Activated T-helper 2 cell treated with anti-CD3 and anti-CD28 coated beads, Interferon-gamma antibody, Interleukin-2, Interleukin-4, amounts not matched to agents 10 μg/mL and 5 μg/mL and 100 μg/mL, durations not matched to agents 14 hours and 24 hours and 36 hours (primary cell): ENCODE measurements at places on chromosomes 13 and 19. TPM values are rescaled to one million over a fixed set of nuclear protein-coding genes. Genes with fewer than 3 reads are reported as not detected.
A peak's percentile ranks its signal among the peaks of the same experiment; 100 is the strongest.

DNA sequence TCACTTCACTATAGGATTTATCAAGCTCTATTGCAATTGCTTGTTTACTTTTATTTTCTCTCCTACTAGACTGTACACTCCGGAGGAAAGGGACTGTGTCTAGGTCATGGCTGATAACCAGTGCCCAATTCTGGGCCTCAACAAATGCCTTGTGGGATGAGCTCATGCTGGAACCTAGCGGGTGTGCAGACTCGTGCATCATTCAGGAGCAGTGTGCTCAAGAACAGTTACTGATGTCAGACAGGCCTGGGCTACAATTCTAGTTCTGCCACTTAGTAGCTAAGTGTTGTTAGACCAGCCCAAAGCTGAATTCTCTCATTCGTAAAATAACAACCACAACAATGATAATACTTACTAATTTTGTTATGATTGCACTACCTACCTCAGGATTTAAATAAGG, 95.4 kb downstream of the CYSLTR2 start:
- DNase-seq: no peak

DNA sequence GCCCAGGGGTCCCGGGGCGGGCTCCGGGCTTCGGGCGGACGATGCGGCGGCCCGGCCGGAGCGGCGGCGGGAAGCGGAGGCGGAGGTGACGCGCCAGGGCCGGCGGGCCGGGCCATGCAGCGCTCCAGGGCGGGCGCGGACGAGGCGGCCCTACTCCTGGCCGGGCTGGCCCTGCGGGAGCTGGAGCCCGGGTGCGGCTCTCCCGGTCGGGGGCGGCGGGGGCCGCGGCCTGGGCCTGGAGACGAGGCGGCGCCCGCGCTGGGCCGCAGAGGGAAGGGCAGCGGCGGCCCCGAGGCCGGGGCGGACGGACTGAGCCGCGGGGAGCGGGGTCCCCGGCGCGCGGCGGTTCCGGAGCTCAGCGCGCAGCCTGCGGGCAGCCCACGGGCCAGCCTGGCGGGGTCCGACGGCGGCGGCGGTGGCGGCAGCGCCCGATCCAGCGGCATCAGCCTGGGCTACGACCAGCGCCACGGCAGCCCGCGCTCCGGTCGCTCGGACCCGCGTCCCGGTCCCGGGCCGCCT, 362 bp downstream of the WTIP start:
- no peak for DNase-seq

ZNF549 gene
- total RNA-seq: 3.5 and 4.1 TPM in 2 replicates

MRI1 gene
- 41.6 and 42.3 TPM in 2 replicates for total RNA-seq

GRCh38 chr19:48632692-48633147, 4.5 kb downstream of the DBP start:
- no peak for DNase-seq

GRCh38 chr13:50912851-50913250, 3.3 kb downstream of the RNASEH2B start:
- DNase-seq: no peak

DNA sequence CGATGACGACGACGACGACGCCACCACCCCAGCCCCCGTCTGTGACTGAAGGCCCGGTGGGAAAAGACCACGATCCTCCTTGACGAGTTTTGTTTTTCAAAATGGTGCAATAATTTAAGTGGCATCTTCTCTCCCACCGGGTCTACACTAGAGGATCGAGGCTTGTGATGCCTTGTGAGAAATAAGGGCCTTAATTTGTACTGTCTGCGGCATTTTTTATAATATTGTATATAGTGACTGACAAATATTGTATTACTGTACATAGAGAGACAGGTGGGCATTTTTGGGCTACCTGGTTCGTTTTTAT, 2.5 kb downstream of the KLF2 start:
- no peak for DNase-seq

DNA sequence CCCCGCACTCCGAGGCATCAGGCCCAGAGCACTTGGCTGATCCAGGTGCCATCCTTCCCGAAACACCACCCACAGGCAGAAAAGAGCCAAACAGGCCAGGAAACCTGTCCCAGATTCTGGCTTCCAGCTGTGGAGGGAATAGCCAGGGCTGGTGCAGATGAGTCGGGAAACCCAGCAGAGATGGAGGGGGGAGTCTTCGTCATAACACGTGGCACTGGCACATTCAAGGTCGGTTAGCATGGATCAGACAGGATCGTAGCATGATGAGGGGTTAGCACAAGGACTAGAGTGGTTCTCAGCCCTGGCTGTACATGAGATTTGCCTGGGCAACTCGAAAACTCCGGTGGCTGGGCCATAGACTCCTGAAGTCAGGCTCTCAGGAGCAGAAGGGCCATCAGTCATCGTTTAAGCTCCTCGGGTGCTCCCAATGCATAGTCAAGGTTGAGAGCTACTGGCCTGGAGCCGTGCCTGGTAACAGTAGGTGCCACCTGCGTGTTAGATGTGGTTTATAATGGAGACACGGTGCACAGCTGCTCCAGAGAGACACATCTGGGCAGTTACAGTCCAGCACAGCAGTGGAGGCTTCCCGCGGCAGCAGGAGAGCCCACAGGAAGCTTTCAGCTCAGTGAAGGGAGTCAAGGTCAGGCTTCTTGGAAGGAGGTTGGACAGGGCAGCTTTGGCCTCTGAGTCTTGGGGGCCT, 6.3 kb downstream of the CYTH2 start:
- no peak for DNase-seq

- no peak for DNase-seq
Observed at GRCh38 chr13:50989476-50989875, 79.9 kb downstream of the RNASEH2B start.

ATP4A gene
- not detected in 2 replicates for total RNA-seq

DNA sequence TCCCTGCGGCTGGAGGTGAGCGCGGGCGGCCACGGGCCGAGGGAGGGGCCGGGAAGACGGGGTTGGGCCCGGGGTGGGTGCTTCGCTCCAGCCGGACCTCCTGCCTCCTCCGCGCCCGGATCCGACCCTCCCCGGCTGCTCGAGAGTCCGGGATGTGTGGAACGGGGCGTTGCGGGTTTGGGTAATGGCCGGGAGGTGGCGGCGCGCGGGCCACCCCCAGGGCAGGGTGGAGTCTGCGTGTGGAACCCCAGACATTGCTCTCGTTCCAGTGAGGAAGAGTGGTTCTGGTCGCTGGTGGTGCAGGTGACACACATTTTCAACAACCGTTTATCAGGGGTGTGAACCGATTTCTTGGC, 38.8 kb downstream of the ARHGEF7 start:
- DNase-seq: peak; percentile 54

- no peak for DNase-seq
Observed at GRCh38 chr19:5451494-5451893, 3.7 kb upstream of the ZNRF4 start.

ZNF610 gene
- 0.50 and 1.1 TPM in 2 replicates for total RNA-seq

DNA sequence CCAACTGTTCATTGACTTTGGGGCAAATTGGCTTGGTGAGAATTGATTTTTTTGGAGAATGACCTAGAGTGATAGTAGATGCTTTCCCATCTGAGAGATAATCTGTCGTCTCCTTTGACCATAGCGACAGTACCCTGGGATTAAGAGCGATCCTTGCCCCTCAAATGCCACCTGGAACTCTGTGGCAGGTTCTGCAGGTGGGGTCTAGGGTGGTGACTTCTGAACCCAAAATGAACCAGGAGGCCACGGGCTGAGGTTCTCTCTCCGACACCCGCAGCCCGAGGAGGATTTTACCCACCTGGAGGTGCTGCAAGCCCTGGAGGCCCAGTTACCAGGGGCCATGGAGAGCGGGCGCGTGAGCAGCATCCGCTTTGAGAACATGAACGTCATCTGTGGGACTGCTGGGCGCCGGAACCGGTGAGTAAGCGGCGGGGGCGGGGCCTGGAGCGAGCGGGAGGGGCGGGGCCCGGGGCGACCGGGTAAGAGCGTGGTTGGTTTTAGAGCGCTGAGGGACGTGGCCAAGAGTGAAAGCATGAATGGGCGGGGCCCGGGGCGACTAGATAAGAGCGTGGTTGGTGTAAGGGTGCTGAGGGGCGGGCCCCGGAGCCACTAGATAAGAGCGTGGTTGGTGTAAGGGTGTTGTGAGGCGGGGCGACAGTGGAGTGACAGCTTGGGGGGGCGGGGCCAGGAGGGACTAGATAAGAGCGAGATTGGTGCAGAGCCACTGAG, 8.6 kb downstream of the C19orf81 start:
- peak; percentile 82 for DNase-seq

- no peak for DNase-seq
Observed at GRCh38 chr13:20127262-20127561, 33.6 kb downstream of the GJA3 start.

GRCh38 chr13:113951246-113951999, 22.5 kb downstream of the C13orf46 start:
- peak; percentile 30 for DNase-seq

DNA sequence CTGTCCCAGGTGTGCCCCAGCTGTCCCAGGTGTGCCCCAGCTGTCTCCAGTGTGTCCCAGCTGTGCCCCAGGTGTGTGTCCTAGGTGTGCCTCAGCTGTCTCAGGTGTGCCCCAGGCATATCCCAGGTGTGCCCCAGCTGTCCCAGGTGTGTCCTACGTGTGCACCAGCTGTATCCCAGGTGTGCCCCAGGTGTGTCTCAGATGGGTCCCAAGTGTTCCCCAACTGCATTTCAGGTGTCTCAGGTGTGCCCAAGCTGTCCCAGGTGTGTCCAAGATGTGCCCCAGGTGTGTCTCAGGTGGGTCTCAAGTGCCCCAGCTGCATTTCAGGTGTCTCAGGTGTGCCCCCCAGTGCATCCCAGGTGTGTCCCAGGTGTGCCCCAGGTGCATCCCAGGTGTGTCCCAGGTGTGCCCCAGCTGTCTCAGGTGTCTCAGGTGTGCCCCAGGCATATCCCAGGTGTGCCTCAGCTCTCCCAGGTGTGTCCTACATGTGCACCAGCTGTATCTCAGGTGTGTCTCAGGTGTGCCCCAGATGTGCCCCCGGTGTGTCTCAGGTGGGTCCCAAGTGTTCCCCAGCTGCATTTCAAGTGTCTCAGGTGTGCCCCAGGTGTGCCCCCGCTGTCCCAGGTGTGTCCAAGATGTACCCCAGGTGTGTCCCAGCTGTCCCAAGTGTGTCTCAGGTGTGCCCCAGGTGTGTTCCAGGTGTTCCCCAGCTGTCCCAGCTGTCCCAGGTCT, 1.3 kb upstream of the GRK1 start:
- no peak for DNase-seq

DNA sequence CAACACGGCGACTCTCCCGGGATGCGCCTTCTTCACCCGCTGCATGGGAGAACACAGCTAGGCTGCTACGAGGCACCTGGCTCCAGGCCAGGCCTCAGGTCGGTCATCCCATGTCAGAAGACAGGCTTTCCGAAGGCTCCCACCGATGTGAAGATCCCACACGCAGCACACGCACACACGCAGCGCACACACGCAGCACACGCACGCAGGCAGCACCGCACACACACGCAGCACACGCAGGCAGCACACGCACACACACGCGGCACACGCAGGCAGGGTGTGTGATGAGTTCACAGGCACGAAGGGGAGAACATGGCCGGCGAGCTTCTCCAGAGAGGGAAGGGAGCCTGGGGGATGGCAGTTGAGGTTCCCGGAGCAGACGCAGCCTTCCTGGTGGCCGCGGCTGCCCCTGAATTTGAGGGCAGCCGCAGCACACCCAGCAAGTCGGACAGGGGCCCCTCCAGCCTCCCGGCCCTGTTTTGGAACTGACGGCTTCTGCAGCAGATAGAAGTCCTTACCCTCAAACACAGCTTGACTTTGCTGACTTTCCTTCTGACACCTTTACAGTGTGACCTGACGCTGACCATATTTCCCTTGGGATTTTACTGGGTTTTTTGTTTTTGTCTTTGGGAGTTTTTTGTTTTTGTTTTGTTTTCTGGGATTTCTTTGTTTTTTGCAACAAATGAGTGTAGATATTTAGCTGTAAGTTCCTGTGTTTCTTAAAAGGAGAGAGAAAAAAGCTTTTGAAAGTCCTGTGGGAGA, 55.9 kb downstream of the RASA3 start:
- DNase-seq: no peak

DNA sequence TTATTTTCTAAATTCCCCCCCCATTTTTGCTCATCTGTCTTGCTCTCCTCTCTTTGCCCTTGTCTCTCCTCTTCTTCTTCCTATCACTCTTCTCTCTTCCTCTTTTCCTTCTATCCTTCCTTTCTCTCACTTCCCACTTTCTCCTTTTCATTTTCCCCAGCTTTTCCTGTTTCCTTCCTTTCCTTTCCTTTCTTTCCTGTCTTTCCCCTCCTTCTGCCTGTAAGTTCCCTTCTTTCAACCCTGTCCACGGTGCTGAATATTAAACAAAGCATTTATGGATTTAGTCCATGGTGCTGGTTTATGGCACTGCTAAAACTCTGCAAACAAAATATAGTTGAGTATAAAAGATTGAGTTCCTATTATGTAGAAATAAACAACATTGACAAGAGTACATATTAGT, 27.6 kb downstream of the SCEL start:
- no peak for DNase-seq

SGCG gene
- total RNA-seq: not detected in 2 replicates

- DNase-seq: peak; percentile 76
Observed at GRCh38 chr19:862581-863314, 3.3 kb downstream of the CFD start.

DNA sequence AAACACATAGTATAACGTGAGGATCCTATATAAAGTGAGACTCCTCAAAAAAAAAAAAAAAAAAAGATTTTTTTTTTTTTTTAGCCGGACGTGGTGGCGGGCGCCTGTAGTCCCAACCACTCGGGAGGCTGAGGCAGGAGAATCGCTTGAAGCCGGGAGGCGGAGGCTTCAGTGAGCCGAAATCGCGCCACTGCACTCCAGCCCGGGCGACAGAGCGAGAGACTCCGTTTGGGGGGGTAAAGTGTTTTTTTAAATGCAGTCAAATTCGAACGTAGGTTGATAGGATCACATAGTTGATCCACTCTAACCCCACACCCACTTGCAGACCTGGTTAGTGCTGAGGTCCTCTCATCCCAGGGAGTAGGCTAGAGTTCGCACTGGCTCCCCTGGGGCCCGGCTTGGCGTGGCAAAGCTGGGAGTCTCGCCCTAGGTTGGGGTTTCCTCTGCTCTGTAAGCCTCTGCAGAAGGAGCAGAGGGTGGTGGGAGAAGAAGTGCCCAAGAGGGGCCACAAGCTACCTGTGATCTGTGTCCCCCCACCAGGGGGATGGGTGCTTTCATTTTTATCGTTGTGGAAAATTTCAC, 6.5 kb downstream of the RNF225 start:
- DNase-seq: no peak

GRCh38 chr13:75421133-75421532, 60.8 kb downstream of the TBC1D4 start:
- no peak for DNase-seq

DNA sequence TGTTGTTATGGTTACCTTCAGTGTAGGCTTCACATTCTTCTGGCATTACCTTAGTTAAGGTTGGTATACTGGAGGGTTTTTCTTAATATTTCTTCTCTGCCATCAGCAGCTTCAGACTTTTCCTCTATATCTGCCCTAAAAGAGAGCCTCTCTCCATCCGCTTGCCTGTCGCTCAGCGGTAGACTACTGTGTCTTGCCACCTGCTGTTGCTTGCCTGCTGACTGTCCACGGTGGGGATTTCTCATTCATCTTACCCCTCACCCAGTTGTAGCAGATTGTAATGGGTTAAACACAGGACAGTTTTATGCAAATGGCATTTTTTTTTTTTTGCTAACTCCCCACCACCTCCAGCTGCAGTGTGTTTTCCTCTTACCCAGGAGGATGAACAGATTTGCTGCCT, 577.2 kb downstream of the SLITRK5 start:
- no peak for DNase-seq

NFIX gene
- total RNA-seq: 2.7 and 3.0 TPM in 2 replicates

TINCR gene
- total RNA-seq: 0.37 and 0.52 TPM in 2 replicates

GRCh38 chr19:41421314-41421713, 5.9 kb downstream of the B3GNT8 start:
- no peak for DNase-seq

FCER2 gene
- 0.46 and 0.99 TPM in 2 replicates for total RNA-seq

DACT3 gene
- total RNA-seq: 6.1 and 6.5 TPM in 2 replicates
